Karpas-422 (cell line): ENCODE measurements at places on chromosomes 5 and 9. TPM values are rescaled to one million over a fixed set of nuclear protein-coding genes. Genes with fewer than 3 reads are reported as not detected.

The MEF2C gene
- 105 and 171 TPM in 2 replicates for total RNA-seq

DNA sequence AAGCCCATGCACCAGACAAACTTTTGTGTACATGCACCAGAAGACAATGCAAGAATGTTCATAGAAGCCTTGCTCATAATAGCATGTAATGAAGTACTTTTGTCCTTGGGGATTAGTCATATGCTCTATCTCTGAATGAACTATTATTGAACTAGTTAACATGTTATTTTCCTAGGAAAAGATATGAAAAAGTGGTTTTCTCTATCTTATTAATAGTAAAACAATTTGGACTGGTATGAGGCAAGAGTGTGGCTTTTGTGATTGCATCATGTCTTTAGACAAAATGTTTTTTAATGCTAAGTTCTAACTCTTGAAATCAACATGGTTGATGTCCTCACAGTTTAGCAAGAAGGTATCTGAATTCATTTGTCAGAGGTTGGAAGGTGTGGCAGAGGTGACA, 55.7 kb upstream of the SPDL1 start:
- no peak for DNase-seq
- H3K27ac ChIP-seq, result no peak overlapping the region
- H3K27me3 ChIP-seq, result no peaks in the 10 kb centered on the region
- no peaks in the 10 kb centered on the region for H3K36me3 ChIP-seq

- no peaks in the 10 kb centered on the region for H3K36me3 ChIP-seq
- no peak for DNase-seq
These were observed 807.9 kb upstream of the NUDT12 start for GRCh38 chr5:104370523-104370922.

GRCh38 chr5:134949316-134949715, 18.4 kb upstream of the CATSPER3 start:
- no peak overlapping the region for H3K4me3 ChIP-seq
- no peaks in the 10 kb centered on the region for H3K27me3 ChIP-seq
- no peak overlapping the region for H3K27ac ChIP-seq
- no peak for DNase-seq
- peaks cover 19% of the 10 kb centered on the region for H3K36me3 ChIP-seq

DNA sequence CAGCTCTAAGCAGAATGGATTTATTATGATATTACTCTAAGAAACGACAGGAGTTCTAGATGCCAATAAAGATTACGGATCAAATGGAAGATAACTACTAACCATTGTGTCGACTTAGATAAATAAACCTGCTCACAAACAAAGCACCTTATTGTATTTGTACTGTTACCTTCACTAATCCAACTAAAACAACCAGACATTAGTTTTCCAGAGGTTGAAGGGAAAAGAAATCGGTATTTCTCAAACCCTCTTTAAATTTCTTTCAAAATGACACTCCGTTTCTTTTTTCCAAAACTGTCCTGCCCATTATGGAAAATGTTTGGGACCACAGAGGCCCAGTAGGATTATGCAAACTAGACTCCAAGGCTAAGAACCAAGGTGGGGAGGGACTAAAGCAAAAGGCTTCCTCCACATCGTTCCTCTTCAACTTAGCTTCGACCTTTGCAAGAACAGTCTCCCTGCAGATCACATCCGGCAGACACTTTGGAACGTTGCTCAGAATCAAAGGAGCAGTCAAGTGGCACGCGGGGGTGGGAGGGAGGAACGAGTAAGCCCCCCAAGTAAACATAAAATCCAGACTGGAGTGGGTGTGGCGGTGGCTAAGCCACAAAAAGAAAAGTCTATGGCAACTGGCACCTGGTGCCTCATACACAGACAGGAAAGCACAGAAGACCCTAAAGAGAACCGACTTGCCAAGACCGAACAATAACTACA, 2.7 kb downstream of the MLLT3 start:
- no peak overlapping the region for H3K4me3 ChIP-seq
- no peaks in the 10 kb centered on the region for H3K36me3 ChIP-seq
- no peaks in the 10 kb centered on the region for H3K27me3 ChIP-seq

The PAEP gene
- total RNA-seq, result not detected in 2 replicates

- no peaks in the 10 kb centered on the region for H3K4me1 ChIP-seq
- DNase-seq, result no peak
- no peaks in the 10 kb centered on the region for H3K27me3 ChIP-seq
- H3K36me3 ChIP-seq, result no peaks in the 10 kb centered on the region
These were observed 20.4 kb downstream of the ADAMTS2 start for GRCh38 chr5:179324760-179325295.

GRCh38 chr5:59798862-59799667, 94.5 kb downstream of the PDE4D start:
- no peak overlapping the region for H3K27ac ChIP-seq
- DNase-seq, result no peak
- H3K4me3 ChIP-seq, result no peak overlapping the region
- H3K4me1 ChIP-seq, result no peaks in the 10 kb centered on the region

- no peak overlapping the region for H3K4me3 ChIP-seq
These were observed 837.7 kb upstream of the ZNF608 start for GRCh38 chr5:125584140-125584520.

DNA sequence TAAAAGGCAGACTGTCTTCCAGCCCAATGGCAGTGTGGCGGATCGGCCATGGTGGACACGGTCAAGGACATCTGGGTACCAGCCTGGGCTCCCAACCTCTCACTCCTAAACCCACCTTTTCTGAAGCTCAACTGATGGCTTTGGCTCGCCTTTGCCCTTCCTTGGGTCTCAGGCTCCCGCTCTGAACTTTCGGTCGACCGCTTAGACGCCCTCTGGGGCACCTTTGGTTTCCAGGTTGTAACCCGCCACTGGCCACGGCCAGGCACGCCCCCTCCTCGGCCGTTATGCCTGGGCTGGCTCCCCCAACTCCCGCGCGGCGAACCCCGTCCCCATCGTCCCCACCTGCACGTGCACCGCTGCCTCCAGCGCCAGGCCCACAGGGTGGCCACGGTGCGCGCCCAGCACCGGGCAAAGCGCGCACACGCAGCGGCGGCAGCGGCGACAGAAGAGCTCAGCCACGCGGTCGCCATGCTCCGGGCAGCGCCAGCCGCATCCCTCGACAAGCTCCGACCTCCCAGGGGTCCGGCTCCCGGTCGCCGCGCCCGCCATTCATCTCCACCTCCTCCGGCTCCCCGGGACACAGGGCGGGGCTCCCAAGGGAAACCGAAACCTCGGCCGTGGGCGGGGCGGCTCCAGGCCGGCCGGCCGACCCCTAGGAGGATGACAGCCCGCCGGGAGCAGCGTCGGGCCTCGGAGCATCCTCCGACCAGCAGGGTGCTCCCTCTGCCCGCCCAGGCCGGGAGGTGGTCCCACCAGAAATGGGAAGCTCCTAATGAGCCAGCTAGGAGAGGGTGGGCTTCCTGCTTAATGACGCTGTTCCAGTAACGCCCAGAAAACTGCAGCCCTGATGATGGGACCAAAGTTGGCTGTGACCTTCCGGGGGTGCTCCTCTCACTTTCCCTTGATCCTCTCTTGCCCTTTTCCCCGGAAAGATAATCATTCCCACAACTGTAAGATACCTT, at the start of gene TRIM14:
Gene TRIM14 (minus strand): TSS at position 583 of the 962 bp plus-strand sequence. CDS start 34 bp downstream, at position 549.
- peaks cover 32% of the 10 kb centered on the region for H3K4me1 ChIP-seq
- H3K36me3 ChIP-seq, result no peaks in the 10 kb centered on the region
- H3K27ac ChIP-seq, result peak within 1 kb of the TSS; percentile 74
- DNase-seq, result peak; percentile 80
- no peaks in the 10 kb centered on the region for H3K27me3 ChIP-seq

- no peak overlapping the region for H3K4me3 ChIP-seq
- H3K27me3 ChIP-seq, result no peaks in the 10 kb centered on the region
- no peaks in the 10 kb centered on the region for H3K36me3 ChIP-seq
- no peak for DNase-seq
These were observed 481.7 kb upstream of the PAPPA start for GRCh38 chr9:115671963-115672305.

- DNase-seq, result no peak
- H3K27me3 ChIP-seq, result no peaks in the 10 kb centered on the region
- no peak overlapping the region for H3K4me3 ChIP-seq
- no peak overlapping the region for H3K27ac ChIP-seq
- H3K36me3 ChIP-seq, result no peaks in the 10 kb centered on the region
- no peaks in the 10 kb centered on the region for H3K4me1 ChIP-seq
These were observed 13.6 kb downstream of the ARHGAP26 start for GRCh38 chr5:142783601-142784341.

The FAM163B gene
- not detected in 2 replicates for total RNA-seq

The SPINK6 gene
- total RNA-seq, result not detected in 2 replicates

- no peaks in the 10 kb centered on the region for H3K36me3 ChIP-seq
- DNase-seq, result no peak
- no peak overlapping the region for H3K27ac ChIP-seq
- H3K4me1 ChIP-seq, result no peaks in the 10 kb centered on the region
- H3K4me3 ChIP-seq, result no peak overlapping the region
These were observed 230.9 kb downstream of the FANCC start for GRCh38 chr9:95086564-95086955.

DNA sequence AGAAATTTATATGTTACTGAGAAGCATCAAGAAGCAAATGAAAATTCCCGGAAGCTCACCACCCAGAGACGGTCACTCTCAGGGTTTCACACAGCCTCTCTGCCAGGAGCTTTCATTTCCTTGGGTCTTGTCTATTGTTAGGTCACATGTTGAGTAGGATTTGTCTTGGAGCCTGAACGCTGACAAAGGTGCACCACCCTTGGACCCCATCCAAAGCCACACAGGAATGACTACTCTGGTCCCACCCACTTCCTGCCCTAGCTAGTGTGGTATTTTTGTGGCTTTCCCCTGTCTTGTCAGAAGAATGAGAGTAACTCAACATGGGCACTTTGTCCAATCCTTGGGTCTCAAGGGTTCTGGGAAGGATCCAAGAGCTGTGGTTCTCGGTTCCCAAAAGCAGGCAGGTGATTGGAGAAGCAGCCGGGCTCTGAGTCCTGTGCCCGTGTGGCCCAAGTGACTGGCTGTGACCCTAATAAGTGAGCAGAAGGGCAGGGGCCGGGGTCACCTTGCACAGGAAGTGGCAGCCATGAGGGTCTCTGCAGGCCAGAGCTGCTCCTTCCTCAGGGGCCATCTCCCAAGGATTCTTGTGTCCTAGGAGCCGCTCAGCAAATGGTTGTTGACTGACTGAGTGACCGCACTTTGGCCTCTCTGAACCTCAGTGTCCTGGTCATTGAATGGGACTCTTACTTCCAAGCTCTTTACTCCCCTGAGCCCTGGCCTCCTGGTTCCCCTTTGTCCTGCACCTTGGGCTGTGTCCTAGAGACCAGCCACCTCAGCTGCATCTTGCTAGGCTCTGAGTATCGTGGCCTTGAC, 6.9 kb downstream of the FGD3 start:
- no peaks in the 10 kb centered on the region for H3K36me3 ChIP-seq
- H3K27me3 ChIP-seq, result no peaks in the 10 kb centered on the region
- no peak overlapping the region for H3K27ac ChIP-seq

The ERGIC1 gene
- 54.4 and 67.2 TPM in 2 replicates for total RNA-seq

The ELOVL7 gene
- total RNA-seq, result 0.11 TPM in 1 of 2 replicates, not detected in the other

The PPP3R2 gene
- not detected in 2 replicates for total RNA-seq

DNA sequence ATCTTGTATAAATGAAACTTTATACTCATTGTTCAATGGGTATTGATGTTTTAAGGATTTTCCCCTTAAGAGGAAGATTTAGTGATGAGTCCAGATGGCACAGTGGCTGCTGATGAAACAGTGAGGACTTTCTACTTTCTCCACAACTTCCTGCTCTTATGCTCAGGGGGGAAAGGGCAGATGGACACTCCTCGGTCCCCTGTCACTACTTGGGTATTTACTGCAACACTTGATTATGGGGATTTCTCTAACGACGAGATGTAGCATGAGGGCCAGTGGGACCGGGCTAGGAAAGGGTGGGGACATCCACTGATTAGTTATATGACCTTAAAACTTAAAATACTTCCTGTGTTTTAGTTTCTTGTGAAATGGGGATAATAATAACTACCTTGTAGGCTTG, 146.1 kb upstream of the HMHB1 start:
- no peaks in the 10 kb centered on the region for H3K4me1 ChIP-seq
- DNase-seq, result no peak
- no peaks in the 10 kb centered on the region for H3K27me3 ChIP-seq
- peaks cover 3% of the 10 kb centered on the region; the same call in 1 of the 2 replicates for H3K36me3 ChIP-seq
- no peak overlapping the region for H3K27ac ChIP-seq

DNA sequence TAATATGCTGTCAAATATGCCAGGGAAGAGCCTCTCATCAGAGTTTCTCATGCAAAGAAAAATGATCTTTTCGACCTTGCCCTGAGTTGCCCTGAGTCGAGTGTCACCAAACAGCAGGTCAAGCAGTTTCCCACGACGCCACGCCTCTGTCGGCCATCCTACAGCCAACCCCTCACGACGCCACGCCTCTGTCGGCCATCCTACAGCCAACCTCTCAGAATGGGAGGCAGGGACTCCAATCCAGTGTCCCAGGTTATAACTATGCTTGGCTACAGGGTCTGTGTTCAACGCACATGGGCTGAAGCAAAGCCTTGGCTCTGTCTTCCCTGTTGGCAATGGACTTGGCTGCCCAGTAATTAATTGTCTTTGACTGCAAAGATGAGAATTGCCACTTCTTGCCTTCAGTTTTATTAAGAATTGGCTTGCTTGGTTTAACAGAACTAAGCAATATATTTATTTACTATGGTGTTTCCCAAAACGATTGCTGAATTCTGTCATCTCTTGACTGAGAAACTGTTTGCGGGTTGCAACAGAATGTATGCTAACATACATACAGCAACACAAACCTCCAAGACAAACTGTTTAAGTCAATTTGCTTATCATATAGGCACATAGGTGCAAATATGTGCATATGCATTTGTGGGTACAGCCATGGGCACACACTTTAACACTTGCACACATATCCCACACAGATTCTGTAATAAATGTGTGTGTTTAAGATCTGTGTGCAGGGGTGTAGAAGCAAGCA, 352.9 kb downstream of the GLIS3 start:
- no peaks in the 10 kb centered on the region for H3K4me1 ChIP-seq
- no peak overlapping the region for H3K4me3 ChIP-seq
- H3K27me3 ChIP-seq, result 0 out of 2 replicates have a peak, but pooled peaks cover 2% of the 10 kb centered on the region
- no peak for DNase-seq
- no peaks in the 10 kb centered on the region for H3K36me3 ChIP-seq

The OBP2B gene
- total RNA-seq, result not detected in 2 replicates

GRCh38 chr9:126198854-126199253, 127.8 kb upstream of the MVB12B start:
- H3K36me3 ChIP-seq, result no peaks in the 10 kb centered on the region
- DNase-seq, result no peak
- H3K27ac ChIP-seq, result no peak overlapping the region
- H3K4me3 ChIP-seq, result no peak overlapping the region

- DNase-seq, result no peak
- H3K36me3 ChIP-seq, result no peaks in the 10 kb centered on the region
- no peak overlapping the region for H3K4me3 ChIP-seq
These were observed 110.2 kb downstream of the PCSK1 start for GRCh38 chr5:96322865-96323264.

- no peak overlapping the region for H3K4me3 ChIP-seq
- no peaks in the 10 kb centered on the region for H3K27me3 ChIP-seq
- H3K27ac ChIP-seq, result no peak overlapping the region
- no peaks in the 10 kb centered on the region for H3K36me3 ChIP-seq
- peaks cover 5% of the 10 kb centered on the region for H3K4me1 ChIP-seq
- DNase-seq, result peak; percentile 72
These were observed 56.7 kb downstream of the AOPEP start for GRCh38 chr9:94783102-94783682.
